Erythroblast (primary cell): ENCODE measurements at places on chromosomes 1 and 21.

- no peak for DNase-seq
These were observed 15.0 kb upstream of the RGS4 start for GRCh38 chr1:163054181-163054591.

- DNase-seq, result no peak
These were observed 89.0 kb downstream of the UBE2U start for GRCh38 chr1:64292399-64292798.

GRCh38 chr1:6248932-6249738, 5.2 kb downstream of the HES3 start:
- peak; percentile 37 for DNase-seq

- no peak for DNase-seq
These were observed 92.1 kb downstream of the NAV1 start for GRCh38 chr1:201631037-201631436.

DNA sequence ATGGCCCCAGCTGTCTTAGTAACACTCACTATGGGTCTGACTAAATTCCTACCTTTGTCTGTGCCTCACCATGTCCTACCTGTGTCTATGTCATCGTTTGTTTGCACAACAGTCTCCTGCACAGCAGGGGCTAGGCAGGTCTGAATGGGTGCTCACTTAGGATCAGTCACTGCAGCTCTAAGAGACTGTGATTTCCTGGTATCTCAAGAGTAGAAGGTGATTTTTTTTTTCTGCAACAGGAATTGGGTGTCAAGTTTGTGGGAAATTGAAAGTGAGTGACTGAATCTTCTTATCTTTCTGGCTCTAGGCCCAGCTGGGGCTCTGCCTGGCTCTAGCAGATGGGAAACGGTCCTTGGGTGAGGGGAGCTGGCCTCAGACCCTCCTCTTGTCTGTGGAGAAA, 46.4 kb upstream of the TRABD2B start:
- no peak for DNase-seq

DNA sequence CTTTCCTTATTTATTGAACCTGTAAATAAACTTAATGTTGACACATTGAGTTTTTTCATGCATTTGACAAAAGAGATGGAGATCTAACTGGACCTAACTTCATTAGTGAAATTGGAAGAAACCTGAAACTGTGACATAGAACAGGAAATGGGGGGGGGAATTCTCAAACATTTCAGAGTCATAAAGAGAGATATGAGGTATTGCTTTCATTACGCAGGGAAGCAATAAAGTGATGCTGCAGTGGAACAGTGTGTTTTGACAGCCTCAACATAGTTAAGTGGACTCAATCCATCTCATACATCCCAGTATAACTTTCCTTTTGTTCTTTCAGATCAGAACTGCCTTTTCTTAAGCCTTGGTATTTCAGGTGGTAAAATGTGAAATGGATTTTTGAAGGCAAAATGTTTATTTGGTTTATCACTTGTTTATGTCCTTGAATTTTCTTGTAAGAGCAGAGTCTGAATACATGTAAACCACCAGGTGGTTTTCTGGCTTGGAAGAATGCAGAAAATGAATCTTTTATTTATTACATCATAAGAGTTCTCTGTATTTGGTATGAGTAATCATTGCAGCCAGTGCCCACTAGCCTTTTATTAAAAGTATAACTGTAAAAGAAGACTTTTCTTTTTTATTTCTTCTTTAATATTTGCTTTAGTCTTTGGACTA, 132.5 kb downstream of the ZNF326 start:
- no peak for DNase-seq

- DNase-seq, result no peak
These were observed 65.1 kb downstream of the COL18A1 start for GRCh38 chr21:45470087-45470515.

DNA sequence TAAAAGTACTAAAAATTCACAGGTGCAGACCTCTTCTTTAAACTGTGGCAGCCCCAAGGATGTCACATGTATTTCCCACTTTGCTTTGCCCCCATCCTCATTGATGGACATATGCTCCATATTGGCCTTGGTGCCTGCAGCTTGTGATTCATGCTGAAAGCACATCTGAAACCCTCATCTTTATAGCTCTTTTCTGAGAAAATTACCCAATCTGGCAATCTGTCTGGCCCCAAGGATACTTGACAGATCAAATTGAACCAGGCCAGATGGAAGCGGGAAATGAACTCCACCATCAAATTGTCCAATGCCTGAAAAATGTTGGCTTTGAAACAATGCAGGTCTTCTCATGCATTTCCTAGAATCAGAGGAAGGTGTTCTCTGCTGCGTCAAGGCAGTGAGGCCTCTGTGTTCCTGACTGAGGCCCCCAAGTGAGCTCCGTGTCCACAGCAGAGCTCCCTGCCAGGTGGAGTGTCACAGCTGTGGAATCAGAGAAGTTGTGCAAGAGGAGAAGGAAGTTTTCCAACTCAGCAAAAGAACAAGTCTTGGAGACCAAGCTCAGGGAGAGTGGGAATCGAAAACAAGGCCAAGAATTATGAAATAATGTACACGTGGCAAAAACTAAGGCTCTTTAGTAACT, 323.7 kb downstream of the PLPP3 start:
- DNase-seq, result no peak

GRCh38 chr1:116525440-116525839, 45.4 kb downstream of the CD58 start:
- no peak for DNase-seq

- DNase-seq, result no peak
These were observed 1644.0 kb upstream of the B3GALT2 start for GRCh38 chr1:194830387-194830786.

GRCh38 chr1:63752176-63752575, 21.6 kb upstream of the ROR1 start:
- DNase-seq, result no peak

- DNase-seq, result peak; percentile 19
These were observed 8.0 kb downstream of the PLXNA2 start for GRCh38 chr1:208235982-208236761.

DNA sequence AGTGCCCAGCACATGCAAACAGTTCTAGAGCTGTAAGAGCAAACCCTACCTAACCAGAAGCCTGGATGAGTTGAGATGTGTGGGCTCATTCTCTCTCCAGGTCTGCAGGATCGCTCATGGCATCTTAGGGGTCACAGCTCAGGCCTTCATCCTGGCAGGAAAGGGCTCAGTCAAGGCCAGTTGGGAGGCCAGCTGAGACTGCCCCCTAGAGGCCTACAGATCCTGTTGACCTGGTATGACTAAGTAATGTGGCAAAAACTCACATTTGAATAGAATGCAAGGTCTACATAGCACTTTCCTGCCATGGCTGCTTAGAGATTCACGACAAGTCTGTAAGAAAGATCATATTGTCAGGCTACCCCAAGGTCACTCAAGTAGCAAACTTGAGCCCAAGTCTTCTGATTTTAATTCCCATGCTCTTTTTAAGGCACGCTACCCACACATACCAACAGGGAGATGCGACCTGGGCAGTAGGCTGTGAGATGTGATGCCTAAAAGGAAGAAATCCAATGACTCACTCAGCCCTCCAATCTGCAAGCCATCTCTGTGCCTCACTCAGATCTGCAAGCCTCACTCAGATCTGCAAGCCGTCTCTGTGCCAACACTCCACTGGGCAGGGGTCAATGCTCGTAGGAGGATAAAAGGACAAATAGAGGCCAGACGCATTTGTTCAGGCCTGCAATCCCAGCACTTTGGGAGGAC, 5.1 kb upstream of the CAPN8 start:
- peak; percentile 24 for DNase-seq

GRCh38 chr1:248890549-248891498, 15.2 kb upstream of the PGBD2 start:
- peak; percentile 47 for DNase-seq

DNA sequence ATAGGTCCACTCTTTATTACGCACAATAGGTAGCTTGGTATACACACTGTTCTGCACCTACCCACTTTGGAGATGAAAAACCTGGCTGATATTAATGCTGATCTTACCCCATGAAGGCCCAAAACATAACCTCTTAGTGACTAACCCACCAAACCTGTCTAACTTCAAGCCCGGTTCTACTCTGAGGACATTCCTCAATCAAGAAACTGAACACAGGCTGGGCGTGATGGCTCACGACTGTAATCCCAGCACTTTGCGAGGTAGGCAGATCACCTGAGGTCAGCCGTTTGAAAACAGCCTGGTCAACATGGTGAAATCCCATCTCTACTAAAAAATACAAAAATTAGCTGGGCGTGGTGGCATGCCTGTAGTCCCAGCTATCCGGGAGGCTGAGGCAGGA, 50.5 kb downstream of the EYA3 start:
- DNase-seq, result no peak

- DNase-seq, result no peak
These were observed 46.8 kb downstream of the TYW3 start for GRCh38 chr1:74779750-74780149.

- no peak for DNase-seq
These were observed 25.2 kb downstream of the HTR6 start for GRCh38 chr1:19689856-19690255.

GRCh38 chr1:69835955-69836354, 268.2 kb downstream of the LRRC7 start:
- DNase-seq, result no peak

- DNase-seq, result no peak
These were observed 8.9 kb upstream of the PCBP3 start for GRCh38 chr21:45634511-45635183.

DNA sequence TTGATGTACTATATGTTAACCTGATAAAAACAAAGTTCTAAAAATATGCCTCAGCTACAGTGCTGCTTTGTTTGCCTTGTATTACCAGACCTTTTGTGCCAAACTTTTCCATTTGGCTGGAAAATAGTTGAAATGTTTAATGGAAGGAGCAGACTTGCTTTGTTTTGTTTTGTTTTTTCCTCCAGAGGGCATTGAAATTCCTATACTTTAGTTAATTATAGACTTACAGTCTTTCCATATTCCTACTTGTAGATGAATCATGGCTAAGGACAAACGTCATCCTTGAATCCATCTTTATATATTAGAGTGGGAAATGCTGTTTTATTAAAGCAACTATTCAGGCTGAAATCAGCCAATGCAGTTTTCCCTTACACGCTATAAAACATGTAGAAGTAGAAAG, 6.7 kb downstream of the CAP1 start:
- DNase-seq, result no peak

- DNase-seq, result no peak
These were observed 16.6 kb upstream of the DISP3 start for GRCh38 chr1:11462224-11462923.
